ENCODE measurements at places on chromosomes 1 and 21. TPM values are rescaled to one million over a fixed set of nuclear protein-coding genes. Genes with fewer than 3 reads are reported as not detected.

Gene SKI
- total RNA-seq, result 81.6 TPM

DNA sequence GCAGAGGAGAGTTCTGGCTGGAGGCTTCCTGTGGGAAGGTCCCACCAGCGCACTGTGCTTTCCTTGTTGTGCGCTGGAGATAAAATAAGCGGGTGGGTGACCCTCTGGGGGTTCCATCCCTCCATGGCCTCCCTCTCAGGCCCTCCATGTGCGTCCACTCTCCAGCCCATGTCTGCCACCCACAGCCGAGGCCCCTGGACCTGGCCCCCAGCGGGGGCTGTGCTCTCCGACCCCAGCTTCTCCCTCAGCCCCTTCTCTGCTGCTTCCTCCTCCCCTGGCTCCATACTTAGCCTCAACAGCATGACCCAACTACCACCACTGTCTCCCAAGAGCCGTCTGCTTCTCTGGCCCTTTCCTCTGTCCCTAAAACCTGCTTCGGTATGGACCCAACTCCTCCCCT lies 61.4 kb downstream of the GNG4 start:
- no peaks in the 10 kb centered on the region for H3K27me3 ChIP-seq
- no peak for DNase-seq
- H3K36me3 ChIP-seq, result no peaks in the 10 kb centered on the region
- no peak overlapping the region for H3K4me3 ChIP-seq
- H3K27ac ChIP-seq, result no peak overlapping the region

Gene PRAMEF20
- total RNA-seq, result not detected

Gene TINAGL1
- total RNA-seq, result 393 TPM

Gene SPRR5
- total RNA-seq, result not detected

Gene HFM1
- 2.2 TPM for total RNA-seq

GRCh38 chr1:201807958-201808632 lies 20.9 kb upstream of the IPO9 start:
- H3K4me3 ChIP-seq, result no peak overlapping the region
- no peak for DNase-seq
- H3K4me1 ChIP-seq, result no peaks in the 10 kb centered on the region
- H3K27me3 ChIP-seq, result no peaks in the 10 kb centered on the region
- peaks cover 33% of the 10 kb centered on the region for H3K36me3 ChIP-seq
- H3K27ac ChIP-seq, result no peak overlapping the region

All from spleen (tissue), 13 donors.